ENCODE measurements at places on chromosomes 5 and 9.

DNA sequence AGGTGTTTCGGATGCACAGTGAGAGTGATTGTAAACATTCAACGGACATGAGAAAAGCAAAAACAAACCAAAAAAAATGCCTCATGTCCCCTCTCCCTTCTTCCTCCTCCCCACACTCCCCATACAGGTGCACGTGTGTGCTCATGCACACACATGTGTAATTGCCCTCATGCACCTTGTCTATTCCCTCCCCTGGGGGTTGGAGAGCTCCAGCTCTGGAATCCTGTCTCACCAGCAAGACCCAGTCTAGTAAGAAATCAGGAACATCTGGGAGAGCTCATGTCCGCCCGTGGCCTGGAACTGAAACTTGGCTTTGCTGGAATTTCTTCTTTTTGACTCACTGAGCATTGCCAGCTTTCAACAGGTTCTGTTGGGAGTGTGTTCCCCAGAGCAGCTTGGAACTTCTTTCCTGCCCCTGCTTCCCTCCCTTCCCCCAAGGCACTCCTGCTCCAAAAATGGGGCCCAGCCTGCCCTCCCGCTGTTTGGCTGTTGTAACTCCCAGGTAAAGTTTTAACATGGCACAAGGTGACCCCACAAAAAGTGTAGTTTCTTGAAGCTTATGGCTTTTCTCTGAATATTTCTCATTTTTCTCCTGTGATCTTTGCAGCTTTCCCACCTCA, 190.1 kb downstream of the NR3C1 start:
- no peak for DNase-seq

DNA sequence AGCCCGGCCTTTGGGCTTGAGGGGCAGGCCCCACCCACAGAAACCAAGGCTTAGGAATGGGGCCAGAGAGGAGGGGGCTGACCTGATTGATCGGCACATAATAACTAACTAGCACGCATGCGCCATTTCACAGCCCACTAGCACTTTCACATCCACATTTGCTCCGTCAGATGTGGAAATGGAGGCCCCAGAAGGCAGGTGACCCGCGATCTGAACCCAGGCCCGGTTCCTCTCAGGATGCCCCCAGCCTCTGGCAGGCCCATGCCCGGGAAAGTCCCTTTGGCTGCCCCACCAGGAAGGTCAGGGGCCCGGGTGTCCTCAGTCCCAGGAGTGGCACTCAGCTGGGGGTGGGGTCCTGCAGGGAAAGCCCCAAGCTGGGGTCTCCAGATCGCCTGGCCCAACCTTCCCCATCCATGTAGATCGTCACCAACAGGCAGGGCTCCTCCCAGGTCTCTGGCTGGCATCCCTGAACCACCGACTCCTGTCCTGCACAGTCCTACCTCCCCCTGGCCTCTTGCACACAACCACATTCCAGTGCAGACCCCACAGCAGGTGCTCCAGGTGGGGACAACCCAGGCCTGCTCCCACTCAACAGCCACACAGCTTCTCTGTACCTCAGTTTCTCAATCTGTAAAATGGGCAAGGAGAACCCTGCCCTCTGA, 46.7 kb downstream of the VAV2 start:
- no peak for DNase-seq

- DNase-seq = no peak
Measured at GRCh38 chr9:77488439-77489126, 159.5 kb downstream of the GNA14 start.

GRCh38 chr5:66653325-66653724, 57.1 kb downstream of the MAST4 start:
- DNase-seq = no peak

- no peak for DNase-seq
Measured at GRCh38 chr9:34686231-34686630, 4.8 kb downstream of the CCL19 start.

DNA sequence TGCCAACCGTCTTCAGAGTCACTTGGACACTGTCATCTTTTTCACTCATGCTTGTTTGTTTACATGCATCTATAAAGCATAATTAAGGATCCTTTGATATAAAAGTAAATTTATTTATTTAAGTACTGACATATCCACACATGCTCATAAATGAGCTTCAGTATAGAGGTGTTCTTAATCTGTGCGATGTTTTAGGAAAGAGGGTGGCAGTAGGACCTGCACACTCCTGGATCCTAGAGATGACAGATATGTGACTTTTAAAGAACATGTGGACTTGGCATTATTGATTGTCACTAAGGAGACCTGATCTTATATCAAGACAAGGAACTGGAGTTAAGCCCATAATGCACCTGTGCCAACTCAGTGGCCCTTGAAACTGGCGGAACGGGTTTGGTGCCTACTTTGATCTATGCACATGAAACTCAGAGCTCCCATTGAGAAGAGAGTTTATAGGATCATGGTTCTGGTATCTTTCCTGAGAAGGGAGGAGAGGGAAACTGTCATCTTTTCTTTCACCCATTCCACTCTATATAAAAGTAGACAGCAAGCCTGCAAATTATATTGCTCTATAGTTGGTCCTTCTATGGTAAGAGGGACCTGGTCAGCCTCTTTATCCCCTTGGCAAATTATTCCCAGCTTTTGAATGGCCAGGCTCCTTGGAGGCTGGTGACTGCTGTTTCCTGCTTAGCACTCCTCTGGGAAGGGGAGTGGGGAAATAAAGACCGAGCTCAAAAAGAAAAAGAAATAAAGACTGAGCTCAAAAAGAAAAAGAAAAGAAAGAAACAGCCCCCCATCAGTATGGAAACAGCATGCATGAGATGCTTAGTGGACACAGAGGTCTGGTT, 57.8 kb upstream of the LIFR start:
- no peak for DNase-seq

- DNase-seq = no peak
Measured at GRCh38 chr9:91765296-91765695, 184.7 kb downstream of the ROR2 start.

- DNase-seq = no peak
Measured at GRCh38 chr5:96893342-96893741, 17.0 kb downstream of the ERAP2 start.

- DNase-seq = no peak
Measured at GRCh38 chr9:103183701-103184171, 188.6 kb downstream of the CYLC2 start.

- no peak for DNase-seq
Measured at GRCh38 chr5:61232490-61233050, 70.3 kb upstream of the SMIM15 start.

- DNase-seq = no peak
Measured at GRCh38 chr5:61869333-61869732, 436.7 kb upstream of the KIF2A start.

DNA sequence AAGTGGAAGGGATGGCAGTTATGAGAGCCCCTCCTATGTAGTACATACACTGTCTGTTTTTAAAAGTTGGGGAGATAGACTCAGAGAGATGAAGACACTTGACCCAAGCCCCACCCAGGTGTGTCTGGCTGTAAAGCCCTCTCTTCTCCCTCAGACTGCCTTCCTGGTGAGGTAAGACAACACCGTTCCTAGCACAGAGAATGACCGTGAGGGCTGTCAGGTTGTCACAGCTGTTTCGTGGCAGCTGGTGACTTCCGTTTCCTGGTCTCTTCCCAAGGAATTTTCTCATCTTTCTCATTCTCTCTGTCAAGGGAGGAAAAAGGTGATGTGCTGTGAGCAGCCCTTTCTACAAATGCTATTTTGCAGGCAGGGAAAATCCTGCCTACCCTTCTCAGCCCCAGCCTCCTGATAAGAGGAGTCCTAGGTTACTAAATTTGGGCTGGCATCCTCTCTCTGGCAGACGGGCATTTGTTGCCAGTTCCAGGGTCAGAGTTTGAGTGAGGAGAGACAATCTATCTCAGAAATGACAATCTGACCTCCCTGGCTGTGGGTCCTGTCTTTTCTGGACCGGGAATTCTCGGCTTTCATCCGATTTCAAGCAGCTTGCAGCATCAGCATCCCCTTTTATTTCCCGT, 263.5 kb upstream of the PANK3 start:
- no peak for DNase-seq

GRCh38 chr9:94511134-94511954, 43.5 kb upstream of the PCAT7 start:
- no peak for DNase-seq

DNA sequence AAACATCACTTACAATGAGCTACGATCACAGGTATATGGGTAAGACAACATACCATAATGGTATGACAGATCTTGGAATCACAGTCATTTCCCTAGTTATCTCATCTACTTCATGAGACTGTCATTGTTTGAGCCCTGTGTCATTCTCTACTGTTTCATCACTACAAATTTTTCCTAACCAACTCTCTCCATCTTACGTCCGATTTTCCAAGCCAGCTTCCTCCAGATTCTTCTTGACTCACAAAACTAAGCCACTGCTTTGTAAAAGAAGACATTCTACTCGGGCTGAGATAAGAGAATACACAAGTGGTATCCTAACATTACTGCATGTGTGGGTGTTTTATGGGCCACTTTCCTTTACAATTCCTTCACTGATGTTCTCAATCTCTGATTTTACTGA, 49.6 kb downstream of the SERINC5 start:
- DNase-seq = no peak

DNA sequence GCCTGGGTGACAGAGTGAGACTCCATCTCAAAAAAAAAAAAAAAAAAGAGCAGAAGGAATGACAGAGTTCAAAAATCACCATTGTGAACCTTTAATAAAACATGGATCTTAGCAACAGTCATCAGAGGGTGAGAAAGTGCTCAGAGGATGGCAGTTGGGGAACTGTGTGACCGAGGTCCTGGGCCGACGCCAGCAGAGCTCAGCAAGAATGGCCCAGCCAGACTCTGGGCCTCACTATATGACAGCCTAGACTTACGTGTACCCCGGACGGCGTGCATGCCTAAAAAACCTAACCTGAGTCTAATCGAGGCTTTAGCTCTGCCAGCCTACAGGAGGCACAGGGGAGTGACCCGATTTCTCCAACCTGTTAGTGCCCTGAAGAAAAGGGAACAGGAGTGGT, 64.3 kb downstream of the MVB12B start:
- DNase-seq = no peak

- no peak for DNase-seq
Measured at GRCh38 chr5:151218177-151218576, 5.7 kb downstream of the CCDC69 start.

DNA sequence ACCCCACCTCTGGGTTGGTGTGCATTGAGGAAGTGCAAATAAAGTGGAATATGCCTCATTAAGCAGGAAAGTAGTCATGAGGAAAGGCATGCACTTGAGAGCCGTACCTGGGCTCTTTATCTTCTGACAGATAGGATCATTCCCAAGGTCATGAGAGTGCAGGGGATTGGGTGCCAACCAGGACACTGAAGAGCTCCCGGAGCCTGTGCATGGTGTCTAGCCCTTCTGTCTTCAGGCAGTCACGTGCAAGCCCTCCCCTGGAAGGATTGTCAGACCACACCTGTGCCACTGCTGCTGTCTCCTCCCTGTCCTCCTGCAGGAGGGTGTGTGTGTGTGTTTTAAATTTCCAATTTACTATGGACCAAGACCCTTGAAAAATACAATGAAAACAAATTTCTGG, 69.6 kb downstream of the PDE8B start:
- no peak for DNase-seq

DNA sequence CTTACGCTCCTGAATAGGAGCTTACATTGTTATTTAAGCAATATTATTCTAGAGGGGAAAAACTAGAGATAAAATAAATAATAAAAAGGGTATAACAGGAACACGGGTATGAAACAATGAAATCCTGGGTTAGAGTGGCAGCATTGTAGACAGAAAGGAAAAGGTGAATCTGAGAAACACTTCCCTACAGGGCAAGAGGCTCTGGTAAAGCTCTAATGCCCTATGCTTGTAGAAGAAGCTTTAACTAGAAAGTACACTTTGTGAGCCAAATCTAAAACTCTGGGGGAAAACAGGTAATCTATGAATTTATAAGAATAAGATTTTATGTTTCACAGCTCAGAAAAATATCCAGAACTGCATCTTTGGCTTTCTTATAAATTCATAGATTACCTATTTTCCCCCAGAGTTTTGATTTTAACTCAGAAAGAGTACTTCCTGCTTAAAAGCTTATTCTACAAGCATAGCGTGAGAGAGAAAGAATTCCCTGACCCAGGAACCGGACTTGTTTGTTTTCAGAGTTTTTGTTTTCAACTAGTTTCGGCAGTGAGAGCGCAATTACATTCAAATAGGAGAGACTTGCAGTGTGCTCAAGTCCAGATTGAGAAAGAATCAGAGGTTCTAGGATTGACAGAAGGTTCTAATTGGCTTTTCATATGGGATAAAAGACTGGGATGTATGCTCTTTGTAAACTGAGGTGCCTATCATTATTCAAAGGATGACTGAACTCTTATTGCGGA, 651.0 kb upstream of the RORB start:
- no peak for DNase-seq
